ENCODE measurements at places on chromosomes 5 and 9.
A peak's percentile ranks its signal among the peaks of the same experiment; 100 is the strongest.

DNA sequence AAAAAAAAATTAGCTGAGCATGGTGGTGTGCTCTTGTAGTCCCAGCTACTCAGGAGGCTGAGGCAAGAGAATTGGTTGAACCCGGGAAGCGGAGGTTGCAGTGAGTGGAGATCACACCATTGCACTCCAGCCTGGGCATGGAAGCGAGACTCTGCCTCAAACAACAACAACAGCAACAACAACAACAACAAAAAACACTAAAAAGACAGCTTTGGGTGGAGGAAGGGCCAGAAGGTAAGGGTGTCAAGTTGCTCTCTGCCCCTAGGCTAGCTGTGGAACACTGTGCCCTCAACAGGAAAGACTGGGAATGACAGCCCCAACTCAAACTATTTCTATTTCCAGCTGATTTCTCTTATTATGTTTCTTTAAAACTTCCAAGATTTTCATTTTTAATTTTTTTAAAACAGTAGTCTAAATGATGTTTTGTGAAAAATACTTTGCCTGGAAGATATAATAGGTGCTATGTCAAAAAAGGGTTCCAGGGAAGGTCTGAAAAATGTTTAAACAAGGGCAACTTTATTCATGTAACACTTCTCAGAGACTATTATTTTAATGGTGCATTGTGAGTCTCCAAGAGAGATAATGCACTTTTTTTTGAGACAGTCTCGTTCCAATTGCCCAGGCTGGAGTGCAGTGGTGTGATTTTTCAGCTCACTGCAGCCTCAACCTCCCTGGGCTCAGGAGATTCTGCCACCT, 29.9 kb downstream of the CLINT1 start:
- DNase-seq: no peak

- DNase-seq: no peak
These were observed 22.9 kb upstream of the PIK3R1 start for GRCh38 chr5:68192679-68193060.

DNA sequence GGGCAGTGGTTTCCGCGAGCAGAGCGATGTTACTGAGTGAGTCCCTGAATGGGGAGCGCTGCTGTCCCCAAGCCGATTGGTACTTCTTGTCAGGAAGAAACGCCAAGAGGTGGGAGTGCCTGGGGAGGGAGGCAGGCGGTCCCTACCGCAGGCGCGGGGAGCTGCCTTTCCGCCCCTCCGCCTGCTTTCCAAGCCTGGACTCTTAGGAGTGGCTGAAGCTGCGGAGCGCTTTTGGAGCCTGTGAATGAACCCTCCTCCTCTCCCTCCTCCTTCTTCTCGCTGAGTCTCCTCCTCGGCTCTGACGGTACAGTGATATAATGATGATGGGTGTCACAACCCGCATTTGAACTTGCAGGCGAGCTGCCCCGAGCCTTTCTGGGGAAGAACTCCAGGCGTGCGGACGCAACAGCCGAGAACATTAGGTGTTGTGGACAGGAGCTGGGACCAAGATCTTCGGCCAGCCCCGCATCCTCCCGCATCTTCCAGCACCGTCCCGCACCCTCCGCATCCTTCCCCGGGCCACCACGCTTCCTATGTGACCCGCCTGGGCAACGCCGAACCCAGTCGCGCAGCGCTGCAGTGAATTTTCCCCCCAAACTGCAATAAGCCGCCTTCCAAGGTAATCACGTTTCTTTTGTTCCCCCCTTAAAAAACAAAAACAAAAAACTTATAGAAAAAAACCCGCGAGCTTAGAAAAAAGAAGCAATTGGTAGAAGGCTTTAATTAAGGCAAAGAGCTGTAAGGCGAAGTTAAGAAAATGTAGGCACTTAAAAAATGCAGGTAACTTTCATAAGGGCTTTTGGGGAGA, at the start of gene VCAN:
VCAN (plus strand) TSS at position 340 of the 808 bp plus-strand sequence. CDS start 11,775 bp downstream, outside the sequence.
- DNase-seq: no peak

DNA sequence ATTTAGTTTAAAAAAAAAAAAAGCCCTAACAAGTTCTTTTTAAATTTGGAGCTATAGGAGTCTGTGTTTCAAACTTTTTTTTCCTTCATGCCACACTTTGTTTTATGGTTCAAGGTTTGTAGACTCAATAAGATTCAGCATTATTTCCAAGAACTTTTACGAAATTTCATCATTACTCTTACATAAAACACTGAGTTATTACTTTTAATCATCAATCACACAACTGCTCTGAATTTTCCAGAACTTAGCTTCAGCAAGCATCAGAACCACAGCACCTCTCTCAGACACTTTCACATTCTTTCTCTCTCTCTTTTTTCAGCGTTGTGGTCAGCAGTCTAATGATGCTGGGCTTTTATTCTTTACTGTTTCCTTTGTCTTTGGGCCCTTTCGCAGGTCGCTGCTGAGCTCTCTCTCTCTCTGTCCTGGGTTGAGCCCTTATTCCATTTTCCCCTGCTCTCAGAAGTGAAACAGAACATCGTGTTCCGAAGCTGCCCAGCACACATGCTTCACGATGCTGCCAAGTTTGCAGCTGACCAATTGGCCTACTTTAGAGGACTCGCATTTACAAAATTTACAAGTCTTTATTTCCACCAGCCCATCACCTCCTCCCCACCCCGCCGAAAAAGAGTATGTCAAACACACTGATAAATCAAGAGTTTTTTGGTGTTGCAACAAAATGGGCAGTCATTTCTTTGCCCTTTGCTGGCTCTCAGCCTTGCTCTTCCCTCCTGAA, 44.6 kb upstream of the PIK3R1 start:
- DNase-seq: no peak

GRCh38 chr9:120637919-120638318, 58.0 kb upstream of the CDK5RAP2 start:
- no peak for DNase-seq

GRCh38 chr5:158976035-158976434, 123.7 kb downstream of the EBF1 start:
- DNase-seq: no peak

DNA sequence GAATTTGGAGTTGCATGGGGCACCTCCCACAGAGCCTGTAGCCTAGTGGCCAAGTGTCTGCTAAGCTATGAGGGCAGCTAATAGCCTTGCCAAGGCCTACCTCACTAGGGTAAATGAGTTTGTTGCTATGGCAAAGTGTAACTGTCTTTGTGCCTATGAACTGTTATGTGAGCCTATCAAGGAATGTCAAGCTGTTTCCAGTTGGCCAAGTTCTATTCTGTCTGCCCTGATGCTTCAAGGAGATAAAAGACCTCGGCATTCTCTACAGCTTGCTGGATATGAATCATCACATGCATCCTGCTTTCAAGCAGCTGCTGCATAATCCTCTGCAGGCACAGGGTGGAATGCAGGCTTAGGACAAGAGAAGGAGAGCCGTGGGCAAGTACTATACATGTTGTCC, 69.8 kb upstream of the CCDC112 start:
- no peak for DNase-seq

- no peak for DNase-seq
These were observed 52.1 kb upstream of the ARL15 start for GRCh38 chr5:54362434-54362833.

- no peak for DNase-seq
These were observed 7.9 kb upstream of the INSL6 start for GRCh38 chr9:5193345-5193744.

GRCh38 chr5:131509801-131510200, 125.2 kb downstream of the RAPGEF6 start:
- DNase-seq: no peak

- DNase-seq: no peak
These were observed 382.3 kb upstream of the SLC30A5 start for GRCh38 chr5:68711293-68712200.

- no peak for DNase-seq
These were observed 127.5 kb downstream of the ATPSCKMT start for GRCh38 chr5:10122076-10122726.

GRCh38 chr5:278646-279045, 7.2 kb downstream of the PDCD6 start:
- DNase-seq: no peak

GRCh38 chr5:34684281-34684979, 28.3 kb downstream of the RAI14 start:
- peak; percentile 63 for DNase-seq
